Fibroblast of skin of back (primary cell): ENCODE measurements at places on chromosomes 11 and 22.

GRCh38 chr11:76086743-76087635 lies 119.3 kb downstream of the WNT11 start:
- peak; percentile 74 for DNase-seq

- DNase-seq = no peak
Measured at GRCh38 chr11:44104481-44105294, 9.2 kb downstream of the EXT2 start.

- DNase-seq = no peak
Measured at GRCh38 chr11:61745781-61746441, 6.5 kb upstream of the MYRF start.

DNA sequence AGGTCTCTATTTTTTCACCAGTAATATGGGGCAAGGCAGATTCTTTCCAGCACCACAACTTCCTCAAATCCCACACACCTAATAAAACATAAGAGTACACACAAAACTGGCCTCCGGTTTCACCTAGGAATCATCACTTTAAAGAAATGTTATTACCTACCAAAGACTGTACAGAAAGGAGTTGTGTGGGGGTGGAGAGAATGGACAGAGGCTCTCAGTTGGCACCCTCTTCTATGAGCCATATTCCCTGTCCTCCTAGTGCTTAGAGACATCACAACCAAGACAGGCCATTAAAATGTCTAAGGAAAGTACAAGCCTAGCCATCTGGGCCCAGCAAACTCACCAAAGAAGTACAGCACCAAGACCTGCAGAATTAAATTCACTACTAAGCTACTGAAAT lies 56.1 kb downstream of the RBFOX2 start:
- no peak for DNase-seq

DNA sequence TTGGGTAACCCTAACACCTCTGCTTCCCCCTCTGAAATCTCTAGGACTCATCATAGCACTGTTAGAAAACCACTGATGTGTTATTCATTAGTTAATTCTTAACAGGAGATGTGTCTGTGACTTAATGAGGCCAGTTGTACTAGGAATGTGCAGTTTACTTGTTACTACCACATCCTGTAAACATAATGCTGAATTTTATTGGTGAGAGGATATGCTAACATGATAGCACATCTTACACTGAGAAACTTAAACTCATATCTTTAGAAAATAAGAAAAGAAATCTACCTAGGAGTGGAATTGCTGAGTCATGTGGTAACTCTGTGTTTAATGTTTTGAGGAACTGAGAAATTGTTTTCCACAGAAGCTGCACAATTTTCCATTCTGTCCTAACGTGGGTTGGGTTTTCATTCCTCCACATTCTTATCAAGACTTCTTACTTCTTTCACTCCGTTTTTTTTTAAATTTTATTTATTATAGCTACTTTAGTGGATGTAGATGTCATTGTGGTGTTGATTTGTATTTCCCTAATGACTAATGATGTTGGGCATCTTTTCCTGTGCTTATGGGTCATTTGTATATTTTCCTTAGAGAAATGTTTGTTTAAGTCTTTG lies 33.7 kb downstream of the RNF121 start:
- DNase-seq = peak; percentile 52

DNA sequence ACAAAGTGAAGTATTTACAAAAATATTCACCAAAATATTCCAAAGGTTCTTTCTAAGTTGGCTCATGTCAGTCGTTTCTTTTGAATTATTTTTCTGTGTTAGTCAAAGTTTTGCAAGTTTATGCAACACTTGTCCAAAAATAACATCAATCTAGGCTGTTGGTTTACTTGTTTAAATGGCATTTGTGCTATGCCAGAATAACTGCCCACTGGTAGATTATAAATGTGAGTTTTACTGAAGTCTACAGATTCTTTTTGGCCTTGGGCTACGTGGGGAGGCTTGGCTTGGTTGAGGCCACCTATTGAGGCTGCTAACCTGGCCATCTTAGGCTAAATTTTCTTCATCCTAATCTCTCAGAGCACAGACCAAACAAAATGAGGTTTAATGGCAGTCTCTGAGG lies 1091.9 kb upstream of the RAG2 start:
- peak; percentile 68 for DNase-seq

GRCh38 chr11:2156416-2157182 lies 4.4 kb downstream of the INS start:
- DNase-seq = peak; percentile 38

GRCh38 chr11:62566247-62566646 lies 7.4 kb downstream of the EEF1G start:
- DNase-seq = no peak

DNA sequence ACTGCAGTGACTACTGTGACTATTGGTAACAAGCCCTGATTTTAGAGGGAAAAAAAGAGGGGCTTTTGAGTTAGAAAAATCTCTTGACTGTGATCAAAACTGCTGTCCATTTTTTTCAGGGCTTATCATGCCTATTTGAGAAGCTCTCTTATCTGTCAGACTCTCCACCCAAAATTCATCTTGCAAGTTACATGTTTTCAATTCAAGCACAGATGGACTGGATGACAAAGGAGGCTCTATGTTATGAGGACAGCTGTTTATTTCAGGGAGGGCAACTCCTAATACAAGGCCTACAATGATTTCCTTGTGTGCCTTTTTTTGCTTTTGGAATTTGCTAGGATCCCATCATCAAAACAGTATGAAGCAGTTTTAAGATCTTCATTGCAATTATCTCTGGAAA lies 35.2 kb upstream of the USP47 start:
- DNase-seq = no peak

DNA sequence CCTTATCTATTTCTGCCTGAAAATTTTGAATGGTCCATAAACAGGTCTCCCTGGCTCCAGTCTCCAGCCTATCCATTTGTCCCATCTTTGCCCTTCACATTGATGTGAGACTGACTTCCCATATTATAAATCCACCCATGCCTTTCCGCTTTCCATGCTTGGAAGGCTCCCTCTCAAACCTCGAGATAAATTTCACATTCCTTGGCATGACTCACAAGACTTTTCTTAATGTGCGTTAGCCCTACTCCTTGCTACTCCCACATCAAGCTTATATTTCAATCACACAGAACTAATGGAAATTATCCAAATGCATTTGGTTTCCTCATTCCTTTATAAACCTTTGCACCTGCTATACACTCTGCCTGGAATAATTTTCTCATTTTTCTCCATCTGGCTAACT lies 163.7 kb upstream of the NTM start:
- DNase-seq = peak; percentile 21

DNA sequence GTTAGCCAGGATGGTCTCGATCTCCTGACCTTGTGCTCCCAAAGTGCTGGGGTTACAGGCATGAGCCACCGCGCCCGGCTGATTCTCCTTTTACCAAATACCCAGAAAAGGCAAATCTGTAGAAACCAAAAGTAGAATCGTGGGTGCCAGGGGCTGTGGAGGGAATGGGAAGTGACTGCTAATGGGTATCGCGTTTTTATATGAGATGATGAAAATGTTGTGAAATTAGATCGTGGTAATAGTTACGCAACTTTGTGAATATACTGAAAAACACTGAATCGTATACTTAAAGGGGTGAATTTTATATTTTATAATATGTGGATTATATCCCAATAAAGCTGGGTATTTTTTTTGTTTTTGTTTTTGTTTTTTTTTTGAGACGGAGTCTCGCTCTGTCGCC lies 48.2 kb upstream of the CREB3L1 start:
- DNase-seq = no peak

- DNase-seq = peak; percentile 69
Measured at GRCh38 chr11:111665777-111666176, 63.5 kb downstream of the SIK2 start.

DNA sequence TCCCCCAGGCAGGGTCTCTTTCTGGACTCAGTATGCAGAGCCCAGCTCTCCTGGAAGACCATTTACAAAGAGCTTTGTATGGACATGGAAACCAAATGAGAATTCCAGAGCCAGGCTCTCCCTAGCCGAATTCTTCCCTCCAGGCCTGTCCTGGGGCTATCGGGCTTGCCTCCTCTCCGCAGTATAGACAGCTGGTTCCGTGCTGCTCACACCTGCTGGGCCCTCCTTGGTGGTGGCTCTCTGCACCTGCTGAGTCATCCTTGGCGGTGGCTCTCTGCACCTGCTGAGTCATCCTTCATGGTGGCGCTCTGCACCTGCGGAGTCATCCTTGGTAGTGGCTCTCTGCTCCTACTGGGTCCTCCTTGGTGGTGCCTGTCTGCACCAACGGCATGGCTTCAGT lies 743.5 kb downstream of the BRD1 start:
- no peak for DNase-seq

DNA sequence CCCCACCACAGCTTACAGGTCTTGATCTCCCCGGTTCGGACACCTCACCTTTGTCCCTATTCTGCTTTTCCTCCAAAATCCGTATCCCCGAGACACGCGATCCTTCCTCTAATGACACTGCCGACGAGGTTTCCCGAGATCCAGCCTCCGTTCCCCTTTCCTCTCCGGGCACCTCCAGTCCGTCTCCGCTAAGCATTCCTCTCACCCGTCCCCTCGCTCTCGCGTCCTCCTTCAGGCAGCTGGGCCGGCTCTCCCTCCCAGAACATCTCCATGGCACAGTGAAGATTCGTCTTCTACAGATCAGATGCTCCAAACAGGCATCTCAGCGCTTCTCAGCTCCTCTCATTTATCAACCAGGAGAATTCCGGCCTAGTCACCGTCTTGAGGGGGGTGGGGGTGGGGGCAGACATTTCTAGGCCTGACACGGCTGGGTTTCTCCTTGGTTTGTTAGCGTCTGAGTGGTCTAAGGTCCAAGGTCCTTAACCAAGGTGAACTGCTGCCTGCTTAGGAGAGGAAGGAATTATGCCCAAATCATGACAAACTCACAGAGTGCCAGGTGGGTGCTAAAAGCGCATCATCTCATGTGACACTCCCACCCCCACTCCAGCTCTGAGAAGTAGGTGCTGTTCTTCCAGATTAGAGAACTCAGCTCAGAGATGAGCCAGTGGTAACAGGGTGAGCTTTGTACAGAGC lies at the start of gene SPTBN2:
Gene SPTBN2 (minus strand): TSS at position 524 of the 693 bp plus-strand sequence. CDS start 7,976 bp downstream, outside the sequence.
- no peak for DNase-seq

DNA sequence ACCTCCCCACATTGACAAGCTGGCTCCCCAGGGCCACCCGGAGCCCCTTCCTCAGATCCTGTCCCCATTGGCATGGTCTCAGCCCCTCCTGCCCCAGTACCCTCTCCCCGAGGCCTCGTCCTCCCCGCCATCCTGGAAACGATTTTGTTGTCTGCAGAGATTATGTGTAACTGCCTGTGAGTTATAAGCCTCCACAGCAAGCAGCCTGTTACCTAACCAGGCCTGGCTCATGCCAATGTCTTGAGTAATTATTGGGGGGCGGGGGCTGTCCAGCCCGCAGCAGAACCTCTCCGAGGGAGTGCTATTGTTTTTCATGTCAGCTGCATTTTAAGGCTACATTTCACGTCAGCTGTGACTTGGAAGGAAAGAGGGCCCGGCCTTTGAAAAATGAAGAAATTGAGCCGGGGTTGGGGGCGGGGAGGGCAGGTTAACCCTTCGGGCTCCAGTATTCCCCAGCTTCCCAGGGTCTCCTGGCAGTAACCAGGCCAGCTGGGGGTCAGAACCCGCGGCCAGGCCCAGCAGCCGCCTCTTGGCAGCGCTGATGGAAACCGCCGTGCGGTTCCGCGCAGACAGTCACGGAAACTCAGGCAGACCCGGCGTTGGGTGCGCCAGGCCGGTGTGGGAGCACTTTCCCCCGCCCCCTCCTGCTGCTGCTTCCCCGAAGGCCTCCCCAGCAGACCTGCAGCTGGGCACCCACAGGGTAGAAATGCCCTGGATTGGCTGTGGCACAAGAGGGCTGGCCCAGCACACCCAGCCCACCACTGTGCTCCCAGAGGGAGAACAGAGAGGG lies 59.5 kb downstream of the CDKN1C start:
- DNase-seq = peak; percentile 95

DNA sequence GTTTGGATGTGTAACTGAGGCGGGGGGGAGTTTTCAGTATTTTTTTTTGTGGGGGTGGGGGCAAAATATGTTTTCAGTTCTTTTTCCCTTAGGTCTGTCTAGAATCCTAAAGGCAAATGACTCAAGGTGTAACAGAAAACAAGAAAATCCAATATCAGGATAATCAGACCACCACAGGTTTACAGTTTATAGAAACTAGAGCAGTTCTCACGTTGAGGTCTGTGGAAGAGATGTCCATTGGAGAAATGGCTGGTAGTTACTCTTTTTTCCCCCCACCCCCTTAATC lies 2.3 kb downstream of the MALAT1 start:
- no peak for DNase-seq

DNA sequence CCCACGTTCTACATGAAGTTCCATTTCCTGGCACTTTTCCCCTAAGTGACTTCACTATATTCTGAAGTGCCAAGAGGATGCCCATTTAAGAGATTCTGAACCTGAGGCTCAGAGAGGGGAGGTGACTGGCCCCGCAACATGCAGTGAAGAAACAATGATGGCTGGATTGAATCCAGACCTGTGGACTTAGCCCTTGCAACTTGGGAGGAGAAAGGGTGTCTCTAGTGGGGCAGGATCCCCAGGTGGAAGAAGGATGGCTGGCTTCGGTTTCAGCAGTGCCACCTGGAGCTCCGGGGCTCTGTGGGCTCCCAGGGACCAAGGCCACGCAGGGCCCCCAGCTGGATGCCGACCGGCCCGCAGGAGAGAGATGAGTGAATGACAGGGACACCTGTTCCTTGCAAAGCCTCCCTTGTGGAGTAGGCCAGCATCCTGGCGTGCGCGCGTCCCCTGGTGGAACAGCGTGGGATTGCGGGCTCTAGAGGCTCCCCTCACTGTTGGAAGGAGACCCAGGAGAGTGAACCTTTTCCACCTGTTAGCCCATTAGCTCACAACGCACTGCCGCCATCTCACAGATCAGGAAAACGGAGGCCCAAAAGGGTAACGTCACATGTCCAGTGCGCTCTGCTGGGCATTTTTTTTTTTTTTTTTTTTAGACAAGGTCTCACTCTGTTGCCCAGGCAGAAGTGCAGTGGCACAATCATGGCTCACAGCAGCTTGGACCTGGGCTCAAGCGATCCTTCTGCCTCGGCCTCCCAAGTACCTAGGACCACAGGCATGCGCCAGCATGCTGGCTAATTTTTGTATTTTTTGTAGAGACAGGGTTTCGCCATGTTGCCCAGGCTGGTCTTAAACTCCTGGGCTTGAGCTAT lies 104.7 kb downstream of the KIAA1671 start:
- peak; percentile 17 for DNase-seq

DNA sequence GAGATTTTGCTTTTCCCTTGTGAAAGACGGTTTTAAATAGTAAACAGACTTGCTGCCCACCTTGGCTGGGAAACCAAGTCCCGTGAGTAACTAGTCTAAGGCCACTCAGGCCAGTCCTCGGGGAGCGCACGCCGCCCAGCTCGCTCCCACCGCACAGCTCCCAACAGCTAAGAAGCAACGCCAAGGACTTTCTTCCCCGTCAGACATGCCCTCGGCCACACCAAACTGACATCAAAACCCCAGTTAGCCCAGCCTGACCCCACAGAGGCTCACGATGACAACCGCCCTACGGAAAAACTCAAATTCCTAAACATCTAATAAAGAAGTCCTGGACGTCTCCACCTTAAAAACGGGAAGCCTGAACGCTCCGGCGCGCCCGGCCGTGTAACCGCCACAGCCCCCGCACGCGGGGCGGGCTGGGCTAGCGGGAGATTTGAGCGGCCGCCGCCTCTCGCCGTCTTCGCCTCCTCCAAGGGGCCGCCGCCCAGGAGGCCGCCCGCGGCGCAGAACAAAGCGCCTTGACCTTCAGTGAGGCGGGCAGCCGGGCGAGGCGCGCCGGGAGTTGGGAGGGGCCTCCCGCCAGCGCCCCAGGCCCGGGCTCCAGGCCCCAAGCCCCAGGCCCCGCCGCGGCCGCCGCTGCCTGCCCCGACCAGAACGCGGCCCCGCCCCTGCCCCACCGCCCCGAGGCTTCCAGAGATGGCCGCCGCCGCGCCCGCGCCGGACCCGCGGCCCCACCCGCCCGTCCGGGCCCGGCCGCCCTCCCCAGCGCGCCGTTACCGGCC lies 486 bp downstream of the NAP1L4 start:
- DNase-seq = peak; percentile 21
